ENCODE measurements at places on chromosomes 4 and X.

DNA sequence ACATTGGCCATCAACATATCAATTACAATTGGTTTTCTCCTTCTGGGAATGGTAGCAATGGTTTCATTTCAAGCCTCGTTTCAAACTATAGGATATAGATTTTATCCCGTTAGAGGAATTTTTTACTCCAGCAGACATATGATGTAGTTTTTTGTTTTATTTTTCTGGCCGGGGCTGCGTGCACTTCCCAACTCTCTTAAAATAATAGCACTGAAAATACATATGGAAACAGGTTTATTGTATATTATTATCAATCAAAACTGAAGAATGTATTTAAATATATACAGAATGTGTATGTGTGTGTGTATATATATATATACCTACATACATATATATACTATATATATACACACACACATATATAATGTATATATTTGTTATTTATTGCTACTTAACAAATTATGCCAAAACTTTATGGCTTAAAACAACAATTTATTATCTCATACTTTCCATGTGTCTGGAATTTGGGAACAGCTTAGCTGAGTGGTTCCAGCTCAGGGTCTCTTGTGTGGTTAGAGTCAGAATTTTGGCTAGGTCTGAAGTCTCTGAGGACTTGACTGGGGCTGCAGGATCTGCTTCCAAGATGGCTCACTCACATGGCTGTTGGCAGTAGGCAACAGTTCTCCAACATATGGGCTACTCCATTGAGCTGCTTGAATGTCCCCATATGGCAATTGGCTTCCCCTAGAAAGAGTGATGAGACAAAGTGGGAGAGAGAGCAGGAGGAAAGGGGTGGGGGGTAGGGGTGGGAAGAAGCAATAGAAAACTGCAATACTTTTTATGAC lies 314.1 kb downstream of the PPP1R2C start:
- no peak for DNase-seq

- no peak for DNase-seq
Observed at GRCh38 chr4:146776691-146777090, 138.0 kb downstream of the POU4F2 start.

DNA sequence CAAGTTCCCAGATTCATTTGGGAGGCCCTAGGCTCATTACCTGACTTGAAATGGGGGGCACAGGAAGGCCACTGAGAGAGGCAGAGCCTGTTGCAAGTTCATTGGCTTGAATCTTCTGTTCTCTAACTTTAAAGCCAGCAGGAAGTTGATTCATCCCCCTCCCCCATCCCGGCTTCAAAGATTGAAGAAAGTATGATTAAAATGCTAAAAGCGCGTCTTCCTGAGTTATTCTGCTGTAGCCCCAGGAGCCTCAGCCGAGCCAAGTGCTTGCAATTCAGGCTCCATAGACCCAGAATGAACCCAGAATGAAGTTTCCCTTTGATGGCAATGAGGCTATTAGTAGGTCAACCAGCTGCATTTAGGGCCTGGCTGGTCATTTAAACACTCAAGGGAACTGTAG lies 14.7 kb downstream of the CHST7 start:
- peak; percentile 21 for DNase-seq

DNA sequence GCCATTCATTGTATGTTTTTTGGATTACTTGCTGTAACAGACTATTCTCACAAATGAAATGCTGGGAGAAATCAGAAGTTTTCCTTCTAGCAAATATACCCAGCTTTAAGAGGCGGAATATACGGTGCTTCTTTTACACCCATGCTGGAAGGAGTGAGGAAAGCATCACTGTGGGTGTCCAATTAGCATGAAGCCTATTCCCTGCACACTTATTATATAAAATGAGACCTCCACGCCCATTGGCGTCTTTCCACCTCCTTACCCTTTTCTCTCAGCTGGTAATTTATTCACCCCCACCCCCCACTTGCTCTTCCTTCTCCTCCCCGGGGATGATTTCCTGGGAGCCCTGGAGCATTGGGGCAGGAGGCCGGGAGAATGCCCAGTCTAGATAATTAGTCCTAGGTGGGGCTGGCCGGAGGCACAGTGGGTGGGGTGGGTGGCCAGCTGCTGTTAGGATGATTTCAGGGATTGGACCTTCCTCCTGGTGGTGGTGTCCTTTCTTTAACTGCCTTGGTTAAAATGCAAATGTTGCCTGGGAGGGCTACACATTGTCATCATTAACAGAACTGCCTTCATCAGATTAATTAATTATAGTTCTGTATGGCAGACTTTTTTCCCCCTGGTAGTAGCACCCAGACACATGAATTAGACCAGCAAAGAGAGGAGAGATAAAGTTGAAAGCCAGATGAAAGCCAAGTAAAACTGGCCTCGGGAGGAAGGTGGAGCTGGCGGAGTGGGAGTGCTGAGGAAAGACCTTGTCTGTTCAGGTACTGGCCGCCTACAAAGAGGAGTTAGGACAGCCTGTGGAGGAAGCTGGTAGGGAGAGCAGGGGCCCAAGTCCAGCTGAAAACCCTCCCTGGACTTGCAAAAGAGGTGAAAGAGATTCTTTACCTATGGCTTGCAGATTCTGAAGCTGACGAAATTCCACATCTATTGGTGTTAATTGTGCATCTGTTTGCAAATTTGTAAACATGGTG lies 11.4 kb downstream of the SHROOM2 start:
- no peak for DNase-seq

DNA sequence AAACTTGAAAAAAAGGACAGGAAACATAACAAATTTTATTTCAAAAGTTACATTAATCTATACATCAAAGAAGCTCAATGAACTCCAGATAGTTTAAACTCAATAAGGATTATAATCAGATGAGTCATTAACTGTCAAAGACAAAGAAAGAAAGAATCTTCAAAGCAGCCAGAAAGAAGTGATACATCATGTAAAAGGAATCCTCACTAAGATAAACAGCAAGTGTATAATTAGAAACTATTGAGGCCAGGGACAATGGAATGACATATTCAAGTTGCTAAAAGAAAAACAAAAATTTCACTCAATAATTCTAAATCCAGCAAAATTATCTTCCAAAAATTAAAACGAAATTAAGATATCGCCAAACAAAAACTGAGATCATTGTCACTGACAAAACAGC lies 161.6 kb upstream of the NWD2 start:
- DNase-seq, result no peak
